NCI-H2081 treated with DMSO at 0.1 percent for 48 hours (cell line): ENCODE measurements at places on chromosomes 4 and X.

GRCh38 chr4:96375367-96375766 lies 535.5 kb downstream of the PDHA2 start:
- DNase-seq = no peak

DNA sequence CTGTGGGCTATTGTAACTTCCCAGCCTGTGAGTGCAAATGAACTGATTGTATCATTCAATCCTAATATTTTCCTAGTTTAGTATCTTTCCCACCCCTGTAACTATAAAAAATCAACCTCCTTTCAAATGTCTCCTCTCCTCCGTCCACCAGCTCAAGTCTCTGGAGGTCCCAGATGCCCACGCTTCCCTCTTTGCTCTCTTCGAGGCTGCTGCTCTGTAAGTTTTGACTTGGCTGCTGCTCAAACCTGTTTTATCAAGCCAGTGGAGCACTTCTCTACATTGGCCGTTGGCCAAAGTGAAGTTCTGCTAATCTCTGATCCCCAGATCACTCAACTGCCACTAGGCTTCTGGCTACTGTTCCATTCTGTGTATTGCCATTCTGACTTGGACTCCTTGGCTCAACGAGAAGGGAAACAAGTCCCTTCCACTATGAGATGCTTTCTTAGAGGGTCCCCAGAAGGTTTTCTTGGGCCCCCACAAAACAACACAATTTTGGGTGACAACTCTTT lies 60.7 kb upstream of the RAPGEF2 start:
- DNase-seq = no peak

DNA sequence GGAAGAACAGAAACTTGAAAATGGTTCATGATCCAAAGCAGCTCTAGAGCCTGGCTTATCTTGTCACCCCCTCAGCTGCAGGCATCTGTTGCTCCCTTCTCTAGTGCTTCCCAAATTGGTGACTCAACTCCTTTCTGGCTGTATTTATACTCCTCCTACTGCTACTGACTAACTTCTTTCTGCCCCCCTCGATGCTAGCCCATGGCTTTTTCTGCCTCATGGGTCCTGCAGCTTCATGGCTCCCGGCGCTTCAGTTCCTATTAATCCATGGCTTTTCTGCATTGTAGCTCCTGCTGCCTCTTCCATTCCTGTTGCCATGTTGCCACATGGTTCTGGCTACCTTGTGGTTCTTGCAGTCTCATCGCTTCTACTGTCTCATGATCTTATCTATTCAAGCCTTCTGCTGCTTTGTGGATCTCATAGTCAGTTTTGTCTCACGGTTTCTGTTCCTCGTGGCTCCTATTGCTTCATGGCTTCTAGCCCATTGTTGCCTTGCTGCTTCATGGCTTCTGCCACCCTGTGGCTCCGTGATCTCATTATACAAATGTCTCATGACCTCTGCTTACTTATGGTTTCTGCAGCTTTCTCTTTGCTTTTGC lies 48.1 kb downstream of the SMC1A start:
- no peak for DNase-seq

DNA sequence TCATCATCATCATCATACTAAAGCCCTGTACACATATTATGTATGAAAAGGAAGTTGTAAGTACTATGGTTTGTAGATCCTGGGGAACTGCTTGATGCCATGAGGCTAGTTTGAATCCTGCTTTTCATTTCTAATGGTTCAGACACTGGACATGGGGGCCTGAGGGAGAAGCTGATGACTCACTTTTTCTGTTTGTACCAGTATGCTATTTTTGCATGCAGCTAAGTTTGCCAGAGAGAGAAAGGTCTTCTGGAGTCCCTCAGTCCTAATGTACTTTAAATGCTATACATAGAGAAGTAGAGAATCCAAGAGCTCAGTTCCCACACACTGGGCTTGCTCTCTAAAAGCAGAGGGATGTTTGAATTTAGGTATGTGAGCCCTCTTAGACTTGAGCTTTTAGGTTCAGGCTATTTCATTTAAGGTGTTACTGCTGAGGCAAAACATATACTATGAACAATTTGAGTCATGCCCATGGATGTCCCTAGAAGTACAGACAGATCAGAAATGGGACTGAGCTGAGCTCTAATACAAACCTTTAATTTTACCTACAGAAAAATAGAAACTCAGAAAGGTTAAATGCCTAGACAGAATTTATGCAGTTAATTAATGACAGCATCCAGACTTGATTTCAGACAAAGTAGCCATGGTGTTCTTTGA lies 17.6 kb upstream of the HS3ST1 start:
- DNase-seq = no peak

- no peak for DNase-seq
Observed at GRCh38 chrX:134990801-134991481, at the start of gene SMIM10. Gene SMIM10, plus strand, starts transcription at chrX:134990991. Its CDS starts 105 bp downstream, at chrX:134991096.

DNA sequence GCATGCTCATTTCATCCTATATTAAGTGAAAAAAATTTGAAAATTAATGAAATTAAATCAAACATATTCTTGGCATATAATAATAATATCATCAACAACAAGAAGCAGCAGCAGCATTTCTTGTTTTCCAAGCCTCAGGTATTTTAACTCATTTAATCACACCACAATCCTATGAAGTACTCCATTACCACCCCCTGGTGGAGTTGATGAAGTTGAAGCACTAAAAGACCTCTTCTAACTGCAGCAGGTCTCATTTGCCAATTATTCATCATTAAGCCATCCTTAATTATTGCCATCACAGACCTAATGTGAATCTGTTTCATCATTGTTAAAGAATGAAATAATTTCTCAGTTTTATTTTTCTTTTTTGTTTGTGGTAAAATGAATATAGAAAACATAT lies 801.4 kb upstream of the GRID2 start:
- no peak for DNase-seq

GRCh38 chrX:8043121-8043520 lies 115.9 kb upstream of the PNPLA4 start:
- no peak for DNase-seq

- no peak for DNase-seq
Observed at GRCh38 chr4:112560084-112560483, 44.1 kb upstream of the NEUROG2 start.

- DNase-seq = no peak
Observed at GRCh38 chrX:38891641-38892413, 90.6 kb downstream of the MID1IP1 start.

GRCh38 chrX:18194688-18195087 lies 26.0 kb downstream of the BEND2 start:
- no peak for DNase-seq

DNA sequence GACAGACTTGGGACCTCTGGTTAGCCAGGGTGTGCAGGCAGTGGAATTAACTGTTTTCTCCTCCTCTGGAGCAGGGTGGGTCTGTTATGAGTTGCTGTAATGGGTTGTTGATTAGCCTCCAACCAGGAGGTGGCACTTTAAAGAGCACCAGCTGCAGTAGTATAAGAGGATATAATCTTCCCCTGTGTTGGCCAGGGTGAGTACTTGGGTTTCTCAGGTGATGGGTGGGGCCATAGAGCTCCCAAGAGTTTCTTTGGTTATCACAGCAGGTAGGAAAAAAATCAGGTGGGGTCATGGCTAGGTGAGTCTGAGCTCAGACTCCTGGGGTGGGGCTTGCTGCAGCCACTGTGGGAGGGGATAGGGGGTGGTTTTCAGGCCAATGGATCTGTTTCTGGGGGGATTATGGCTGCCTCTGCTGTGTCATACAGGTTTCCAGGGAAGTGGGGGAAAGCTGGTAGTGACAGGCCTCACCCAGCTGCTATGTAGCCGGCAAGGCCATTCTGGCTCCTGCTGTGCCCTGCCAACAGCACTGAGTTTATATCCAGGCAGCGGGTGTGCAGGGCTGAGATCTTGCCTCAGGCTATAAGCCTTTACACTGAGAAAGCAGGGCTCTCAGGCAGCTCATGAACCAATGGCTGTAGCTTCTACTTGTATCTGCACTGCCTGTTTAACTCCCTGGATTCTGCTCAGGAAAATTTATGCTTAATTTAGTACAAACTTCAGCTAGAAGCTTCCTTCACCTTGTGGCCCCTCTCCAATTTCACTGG lies 70.1 kb downstream of the CCNG2 start:
- DNase-seq = no peak

DNA sequence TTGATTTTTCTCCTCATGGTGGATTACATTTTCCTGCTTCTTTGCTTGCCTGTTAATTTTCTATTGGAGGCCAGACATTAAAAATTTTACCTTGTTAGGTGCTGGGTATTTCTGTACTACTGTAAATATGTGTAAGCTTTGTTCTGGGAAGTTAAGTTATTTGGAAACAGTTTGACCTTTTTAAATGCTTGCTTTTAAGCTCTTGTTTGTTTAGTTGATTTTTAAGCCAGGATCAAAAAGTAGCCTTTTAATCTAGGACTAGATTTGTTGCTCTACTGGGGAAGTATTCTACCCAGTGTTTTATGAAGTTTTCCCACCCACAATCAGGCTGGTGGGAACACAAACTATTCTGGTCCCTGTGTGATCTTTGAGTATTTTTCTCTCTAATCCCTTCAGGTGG lies 45.1 kb upstream of the OGT start:
- DNase-seq = no peak

- DNase-seq = no peak
Observed at GRCh38 chr4:2141022-2141761, 82.1 kb downstream of the NAT8L start.

DNA sequence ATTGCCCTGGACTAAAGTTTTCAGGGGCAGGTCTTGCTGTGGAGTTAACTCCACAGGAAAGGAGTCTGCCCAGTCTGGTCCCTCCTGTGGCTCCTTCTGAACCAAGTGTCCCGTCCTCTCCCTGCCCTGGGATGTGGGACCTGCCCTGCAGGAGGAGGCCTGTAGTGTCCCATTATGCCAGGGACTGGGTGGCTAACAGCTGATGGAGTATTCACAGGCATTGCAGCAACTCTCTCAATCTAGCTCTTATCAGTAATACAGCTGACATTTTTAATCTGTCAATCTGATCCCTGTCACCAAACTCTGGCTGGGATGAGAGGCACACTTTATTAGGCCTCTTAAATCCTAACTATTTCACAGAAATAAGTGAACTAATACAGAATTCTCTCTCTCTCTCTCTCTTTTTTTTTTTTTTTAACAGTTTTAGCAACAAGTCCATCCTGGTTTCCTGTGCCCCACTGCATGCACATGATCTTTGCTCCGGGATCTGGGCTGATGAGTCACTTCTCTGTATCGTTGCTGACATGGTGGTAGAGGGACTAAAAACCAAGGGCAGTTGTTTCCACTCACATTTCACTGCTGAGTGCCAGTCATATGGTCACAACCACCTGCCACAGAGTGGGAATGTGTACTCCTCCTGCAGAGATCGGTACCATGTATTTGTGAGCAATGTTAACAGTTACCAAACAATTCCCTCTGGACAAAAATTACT lies 39.1 kb downstream of the HAND2 start:
- no peak for DNase-seq

DNA sequence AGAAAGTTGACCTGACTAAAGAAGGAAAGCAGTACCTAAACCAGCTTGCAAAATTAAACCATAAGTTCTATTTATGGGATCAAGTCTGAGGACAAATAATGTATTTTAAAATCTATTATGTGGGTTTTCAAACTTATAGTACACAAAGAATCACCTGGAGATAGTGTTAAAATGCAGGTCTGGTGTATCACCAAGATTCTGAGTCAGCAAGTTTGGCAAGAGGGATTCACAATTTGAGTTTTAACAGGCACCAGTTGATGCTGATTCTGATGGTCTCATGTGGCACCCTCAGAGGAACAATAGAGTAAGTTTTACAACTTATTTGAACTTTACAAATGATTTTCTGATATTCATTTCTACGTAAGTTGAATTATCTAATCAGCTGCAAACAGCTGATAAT lies 9.1 kb upstream of the STATH start:
- DNase-seq = no peak

- DNase-seq = no peak
Observed at GRCh38 chr4:153479101-153479500, 12.9 kb downstream of the TMEM131L start.

GRCh38 chr4:123495530-123495929 lies 98.9 kb downstream of the SPRY1 start:
- DNase-seq = no peak

- no peak for DNase-seq
Observed at GRCh38 chr4:78616046-78616498, 64.5 kb downstream of the ANXA3 start.

- no peak for DNase-seq
Observed at GRCh38 chrX:129808158-129808828, 28.5 kb downstream of the SASH3 start.

DNA sequence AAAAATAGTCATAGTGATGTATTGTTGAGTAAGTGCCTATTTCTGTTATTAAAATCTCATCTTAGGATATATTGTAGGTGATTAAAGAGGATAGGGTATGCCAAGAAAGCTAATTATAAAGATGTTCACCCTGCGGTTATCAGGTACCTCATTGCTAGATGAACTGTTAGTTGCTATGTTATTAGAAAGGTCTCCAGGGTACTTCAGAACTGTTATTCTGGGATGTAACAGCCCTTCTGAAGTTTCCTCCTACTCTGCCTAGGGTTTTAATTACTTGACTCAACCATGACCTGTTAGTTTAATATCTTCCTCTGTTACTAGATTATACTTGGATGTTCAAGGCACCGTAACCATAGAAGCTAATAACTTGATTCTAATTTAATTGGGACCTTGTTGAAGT lies 15.4 kb downstream of the TMPRSS11E start:
- DNase-seq = no peak

DNA sequence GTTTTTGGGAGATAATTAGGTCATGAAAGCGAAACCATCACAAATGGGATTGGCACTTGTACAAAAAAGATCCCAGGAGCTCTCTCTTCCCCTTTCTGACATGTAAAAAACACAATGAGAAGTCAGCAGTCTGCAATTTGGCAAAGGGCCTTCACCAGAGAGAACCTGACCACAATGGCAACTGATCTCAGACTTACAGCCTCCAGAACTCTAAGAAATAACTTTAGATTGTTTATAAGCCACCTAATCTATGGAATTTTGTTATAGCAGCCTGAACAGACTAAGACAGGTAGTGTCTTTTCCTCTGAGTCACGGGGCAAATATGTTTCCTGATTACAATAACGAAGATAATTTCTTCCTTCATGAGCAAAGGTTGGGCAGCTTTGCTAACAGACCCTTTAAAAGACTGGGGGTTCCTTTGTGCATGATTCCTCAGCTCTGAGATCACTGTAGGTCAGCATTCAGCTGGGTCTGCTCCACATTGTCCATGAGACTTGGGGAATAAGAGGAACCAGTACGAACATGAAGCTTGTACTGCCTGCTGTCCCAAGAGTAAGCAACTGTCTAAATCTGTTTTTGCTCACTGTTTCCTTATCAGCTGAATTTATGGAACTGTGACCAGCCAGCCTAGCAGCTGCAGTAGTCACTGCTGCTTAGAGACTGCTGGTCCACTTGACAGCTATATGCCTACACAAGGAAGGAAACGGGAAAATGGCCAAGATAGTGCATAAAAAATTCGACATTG lies 191.6 kb downstream of the ANAPC10 start:
- no peak for DNase-seq

- no peak for DNase-seq
Observed at GRCh38 chrX:19670854-19671620, 155.7 kb upstream of the MAP3K15 start.

- no peak for DNase-seq
Observed at GRCh38 chr4:141711211-141711610, 74.8 kb downstream of the IL15 start.
